Adrenal gland (tissue), 19 donors: ENCODE measurements at places on chromosomes 6 and 20. TPM values are rescaled to one million over a fixed set of nuclear protein-coding genes. Genes with fewer than 3 reads are reported as not detected.

TREML2 gene
- polyA plus RNA-seq, result not detected

PDE10A gene
- 86.5 TPM for polyA plus RNA-seq

PPP1R14C gene
- 0.13 TPM for polyA plus RNA-seq

MYB gene
- 0.75 TPM for polyA plus RNA-seq

VIP gene
- polyA plus RNA-seq, result 9.6 TPM

PEX6 gene
- polyA plus RNA-seq, result 22.7 TPM

NRSN1 gene
- polyA plus RNA-seq, result 6.4 TPM

GINS1 gene
- polyA plus RNA-seq, result 0.56 TPM

- H3K36me3 ChIP-seq, result no peaks in the 10 kb centered on the region
- DNase-seq, result no peak
Measured at GRCh38 chr20:56689318-56689717, 60.2 kb downstream of the TFAP2C start.

- peaks cover 28% of the 10 kb centered on the region for H3K27me3 ChIP-seq
- H3K4me1 ChIP-seq, result no peaks in the 10 kb centered on the region
- H3K4me3 ChIP-seq, result no peak overlapping the region
- no peaks in the 10 kb centered on the region for H3K36me3 ChIP-seq
Measured at GRCh38 chr20:63154395-63154794, 61.5 kb downstream of the YTHDF1 start.

- DNase-seq, result no peak
- no peaks in the 10 kb centered on the region for H3K4me1 ChIP-seq
- no peak overlapping the region for H3K27ac ChIP-seq
- H3K4me3 ChIP-seq, result no peak overlapping the region
- H3K27me3 ChIP-seq, result no peaks in the 10 kb centered on the region
- no peaks in the 10 kb centered on the region for H3K36me3 ChIP-seq
Measured at GRCh38 chr20:19768325-19768842, 10.3 kb downstream of the RIN2 start.

DNA sequence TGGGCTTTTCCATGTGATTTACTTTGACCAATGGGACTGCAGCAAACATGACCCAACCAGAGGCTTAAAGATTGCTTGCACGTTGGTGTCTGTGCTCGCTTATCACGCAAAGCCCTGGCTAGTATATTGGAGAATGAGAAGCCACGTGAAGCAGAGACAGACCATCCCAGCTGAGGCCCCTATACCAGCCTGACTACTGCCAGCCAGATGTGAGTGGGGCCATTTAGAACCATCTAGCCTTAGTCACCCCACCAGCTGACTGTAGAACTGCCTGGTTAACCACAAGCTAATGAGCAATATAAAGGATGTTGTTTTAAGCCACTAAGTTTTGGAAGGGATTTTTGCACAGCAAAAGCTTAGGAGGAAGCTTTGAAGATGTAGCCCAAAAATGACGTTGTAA, 74.5 kb downstream of the MACROD2 start:
- H3K27me3 ChIP-seq, result no peaks in the 10 kb centered on the region
- H3K4me1 ChIP-seq, result no peaks in the 10 kb centered on the region
- DNase-seq, result no peak

DNA sequence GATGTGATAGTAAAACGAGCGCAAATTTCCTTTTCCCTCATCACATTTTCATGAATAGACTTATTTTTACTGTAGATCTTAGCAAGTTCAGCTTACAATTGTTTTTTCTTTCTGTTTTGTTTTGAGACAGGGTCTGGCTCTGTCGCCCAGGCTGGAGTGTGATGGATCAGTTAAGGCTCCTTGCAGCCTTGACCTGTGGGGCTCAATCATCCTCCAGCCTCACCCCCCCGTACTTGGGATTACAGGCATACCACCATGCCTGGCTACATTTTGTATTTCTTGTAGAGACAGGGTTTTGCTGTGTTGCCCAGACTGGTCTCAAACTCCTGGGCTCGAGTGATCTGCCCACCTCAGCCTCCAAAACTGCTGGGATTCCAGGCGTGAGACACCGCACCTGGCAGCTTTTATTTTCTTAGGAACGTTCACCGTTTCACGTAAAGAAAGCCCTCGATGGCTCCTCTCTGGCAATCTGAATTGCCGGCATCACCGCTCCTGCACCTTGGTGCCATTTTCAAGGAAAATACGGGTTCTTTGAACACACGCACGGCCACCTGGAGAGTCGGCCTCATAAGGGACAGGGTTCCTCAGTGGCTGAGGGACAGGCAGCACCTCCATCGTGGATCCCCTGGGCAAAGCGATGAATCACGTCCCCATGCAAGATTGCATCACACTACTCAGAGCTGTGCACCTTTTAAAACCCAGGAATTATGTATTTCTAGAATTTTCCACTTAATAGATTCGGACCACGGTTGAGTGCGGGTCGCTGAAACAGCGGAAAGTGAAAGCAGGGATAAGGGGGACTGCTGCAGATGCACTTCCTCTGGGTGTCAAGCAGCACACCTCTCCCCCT, 78.7 kb downstream of the IRF4 start:
- H3K27me3 ChIP-seq, result peaks cover 9% of the 10 kb centered on the region
- no peak overlapping the region for H3K27ac ChIP-seq
- H3K4me3 ChIP-seq, result no peak overlapping the region

- H3K4me3 ChIP-seq, result no peak overlapping the region
- no peaks in the 10 kb centered on the region for H3K4me1 ChIP-seq
- no peaks in the 10 kb centered on the region for H3K27me3 ChIP-seq
- no peak for DNase-seq
- no peaks in the 10 kb centered on the region for H3K36me3 ChIP-seq
- no peak overlapping the region for H3K27ac ChIP-seq
Measured at GRCh38 chr20:19137641-19138040, 74.8 kb upstream of the SLC24A3 start.

DNA sequence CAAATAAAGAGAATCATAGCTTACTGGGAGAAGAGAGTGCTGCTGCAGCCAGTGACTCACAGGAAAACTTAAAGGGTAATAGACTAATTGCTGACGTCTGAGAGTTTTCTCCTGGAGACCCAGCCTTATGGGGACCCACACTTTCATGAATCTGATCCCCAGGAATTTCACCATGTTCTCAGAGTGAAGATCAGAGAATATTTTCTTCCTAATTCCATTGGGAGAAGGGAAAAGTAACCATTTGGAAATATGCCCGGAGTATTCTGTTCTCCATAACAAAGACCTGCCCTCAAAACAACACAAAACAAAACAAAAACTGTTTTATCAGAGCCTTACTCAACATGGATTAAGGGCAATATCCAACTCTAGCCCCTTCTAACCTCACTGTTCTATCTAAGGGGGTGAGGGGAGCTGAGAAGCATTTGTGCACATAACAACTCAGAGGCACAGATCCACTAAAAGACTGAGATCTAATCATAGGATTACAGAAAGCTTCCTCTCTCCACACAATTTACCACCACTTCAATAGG, 168.2 kb upstream of the SSTR4 start:
- no peaks in the 10 kb centered on the region for H3K4me1 ChIP-seq
- H3K27ac ChIP-seq, result no peak overlapping the region
- H3K4me3 ChIP-seq, result no peak overlapping the region
- H3K27me3 ChIP-seq, result no peaks in the 10 kb centered on the region
- H3K36me3 ChIP-seq, result no peaks in the 10 kb centered on the region

- no peaks in the 10 kb centered on the region for H3K27me3 ChIP-seq
- no peaks in the 10 kb centered on the region for H3K36me3 ChIP-seq
- DNase-seq, result no peak
- no peak overlapping the region for H3K4me3 ChIP-seq
Measured at GRCh38 chr6:47512872-47513271, 35.3 kb downstream of the CD2AP start.

DNA sequence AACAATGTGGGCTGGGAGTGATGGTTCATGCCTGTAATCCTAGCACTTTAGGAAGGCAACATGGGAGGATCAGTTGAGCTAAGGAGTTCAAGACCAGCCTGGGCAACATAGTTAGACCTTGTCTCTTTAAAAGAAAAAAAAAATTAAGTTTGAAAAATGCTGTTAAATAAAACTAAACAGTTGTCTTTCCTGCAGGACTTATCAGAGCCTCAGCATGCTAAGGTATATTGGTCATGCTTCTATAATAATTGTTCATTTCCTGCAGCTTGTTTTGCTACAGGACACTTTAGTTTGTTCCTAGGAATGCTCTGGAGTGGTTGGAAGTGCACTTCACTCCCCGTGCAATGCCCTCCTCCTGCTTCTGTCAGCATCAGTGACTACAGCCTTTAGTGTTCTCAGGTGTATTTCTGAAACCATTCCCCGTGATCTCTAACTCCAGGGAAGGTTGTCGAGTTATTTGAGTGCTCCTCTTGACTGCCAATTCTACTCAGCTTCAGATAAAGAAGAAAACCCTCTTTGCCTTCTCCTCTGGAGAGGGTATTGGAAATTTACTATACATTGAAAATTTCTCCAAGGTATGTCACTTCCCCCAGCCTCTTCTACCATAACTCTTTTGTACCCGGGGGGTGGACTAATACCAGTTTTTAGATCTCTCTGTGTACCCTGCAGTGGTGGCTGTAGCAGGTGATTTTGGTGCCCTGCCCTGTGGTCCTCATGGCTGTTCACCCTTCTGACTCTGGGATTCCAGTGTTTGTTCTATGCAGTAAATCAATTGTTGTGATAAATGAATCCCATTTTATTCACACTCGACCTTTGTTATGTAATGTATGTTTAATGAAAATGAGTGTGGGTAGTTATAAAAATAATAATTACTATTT, 33.8 kb downstream of the NHLRC1 start:
- no peaks in the 10 kb centered on the region for H3K27me3 ChIP-seq
- H3K27ac ChIP-seq, result no peak overlapping the region
- no peak for DNase-seq
- H3K4me3 ChIP-seq, result no peak overlapping the region
- no peaks in the 10 kb centered on the region for H3K36me3 ChIP-seq

DNA sequence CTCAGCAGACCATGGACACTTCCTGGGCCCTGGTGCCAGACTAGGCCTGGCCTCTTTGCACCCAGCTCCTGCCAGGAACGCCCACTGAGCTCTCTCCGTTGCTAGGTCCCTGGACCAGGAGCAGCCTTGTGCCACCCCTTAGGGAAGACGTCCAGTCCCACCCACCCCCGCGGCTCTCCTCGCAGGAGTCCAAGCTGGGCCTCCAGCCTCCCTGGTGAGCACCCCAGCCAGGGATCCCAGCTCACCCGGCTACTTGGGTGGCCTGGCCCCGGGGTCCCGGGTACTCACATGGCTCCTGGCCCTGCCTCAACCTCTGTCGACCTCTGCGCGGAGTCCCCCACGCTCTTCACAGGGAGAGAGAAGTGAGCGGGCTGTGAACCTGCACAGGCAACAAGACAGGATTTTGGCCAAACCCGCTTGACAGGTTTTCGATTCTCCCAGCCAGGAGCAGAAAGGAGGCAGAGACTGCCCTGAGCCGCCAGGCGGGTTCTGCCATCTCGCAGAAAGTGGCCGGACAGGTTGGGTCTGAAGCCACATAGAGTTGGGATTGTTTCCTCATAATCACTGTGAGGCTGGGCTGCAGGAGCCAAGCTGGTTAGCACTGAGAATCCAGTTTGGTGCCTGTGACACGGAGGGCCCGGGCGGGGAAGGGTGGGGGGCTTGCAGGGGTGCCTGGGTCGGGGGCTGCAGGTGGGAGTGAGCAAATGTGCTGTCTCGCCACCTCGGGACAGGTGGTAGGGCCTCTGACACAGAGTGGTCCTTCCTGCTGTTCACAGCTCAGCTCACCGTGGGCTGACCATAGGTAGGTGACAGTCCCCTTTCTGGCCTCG, at the start of gene RBBP8NL:
TSS of gene RBBP8NL (minus strand) at position 368 of the 830 bp plus-strand sequence. CDS start 7,892 bp downstream, outside the sequence.
- H3K36me3 ChIP-seq, result no peaks in the 10 kb centered on the region
- no peak for DNase-seq
- H3K4me1 ChIP-seq, result no peaks in the 10 kb centered on the region
- no peaks in the 10 kb centered on the region for H3K27me3 ChIP-seq
- H3K4me3 ChIP-seq, result no peak within 1 kb of the TSS

GRCh38 chr20:45950330-45950646, 15.8 kb downstream of the PCIF1 start:
- H3K36me3 ChIP-seq, result no peaks in the 10 kb centered on the region
- no peaks in the 10 kb centered on the region for H3K27me3 ChIP-seq
- H3K27ac ChIP-seq, result peak overlapping the region; percentile 33
- peaks cover 22% of the 10 kb centered on the region for H3K4me1 ChIP-seq
- DNase-seq, result peak; percentile 55
- H3K4me3 ChIP-seq, result no peak overlapping the region

DNA sequence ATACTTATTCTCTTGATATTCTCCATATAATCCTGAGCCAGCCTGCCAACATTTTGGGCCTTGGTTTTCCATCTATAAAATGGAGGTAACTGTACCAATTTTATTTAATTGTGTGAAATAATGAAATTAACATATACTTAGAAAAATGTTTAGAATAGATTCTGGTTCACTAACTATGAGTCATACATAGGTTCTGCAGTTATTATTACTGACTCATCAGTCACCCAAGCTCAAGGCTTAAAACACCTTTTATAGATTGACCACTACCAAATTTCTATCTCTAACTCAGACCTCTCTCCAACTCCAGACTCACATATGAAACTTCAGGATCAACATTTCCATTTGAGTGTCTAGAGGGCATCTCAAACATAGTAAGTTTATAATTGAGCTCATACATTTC, 1277.2 kb upstream of the GJE1 start:
- no peaks in the 10 kb centered on the region for H3K36me3 ChIP-seq
- H3K27me3 ChIP-seq, result no peaks in the 10 kb centered on the region
- no peak overlapping the region for H3K27ac ChIP-seq
- no peak overlapping the region for H3K4me3 ChIP-seq
- no peak for DNase-seq
- no peaks in the 10 kb centered on the region for H3K4me1 ChIP-seq

DNA sequence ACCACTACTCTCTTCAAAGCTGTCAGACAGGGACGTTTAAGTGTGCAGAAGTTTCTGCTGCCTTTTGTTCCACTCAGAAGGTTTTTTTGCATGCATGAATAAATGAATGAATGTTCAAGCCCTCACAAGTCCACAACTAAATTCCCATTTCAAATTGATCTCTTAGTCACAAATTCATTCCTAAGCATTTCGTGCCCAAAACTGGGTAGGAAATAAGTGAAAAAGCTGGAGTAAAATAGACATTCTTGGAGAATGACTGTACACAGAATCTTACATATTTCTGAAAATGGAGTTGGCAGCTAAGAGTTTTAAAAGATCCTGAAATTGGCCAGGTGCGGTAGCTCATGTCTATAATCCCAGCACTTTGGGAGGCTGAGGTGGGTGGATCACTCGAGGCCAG, 117.6 kb downstream of the PERP start:
- H3K4me1 ChIP-seq, result no peaks in the 10 kb centered on the region
- peaks cover 5% of the 10 kb centered on the region for H3K27me3 ChIP-seq
- no peak for DNase-seq
- H3K4me3 ChIP-seq, result no peak overlapping the region
- H3K27ac ChIP-seq, result no peak overlapping the region

GRCh38 chr6:133833949-133834359, 55.0 kb upstream of the TCF21 start:
- no peak overlapping the region for H3K27ac ChIP-seq
- H3K27me3 ChIP-seq, result no peaks in the 10 kb centered on the region
- DNase-seq, result peak; percentile 3
- no peaks in the 10 kb centered on the region for H3K4me1 ChIP-seq

GRCh38 chr6:91140449-91140848, 553.6 kb upstream of the MAP3K7 start:
- H3K4me3 ChIP-seq, result no peak overlapping the region
- DNase-seq, result no peak
- no peaks in the 10 kb centered on the region for H3K36me3 ChIP-seq
